ENCODE measurements at places on chromosomes 12 and 14.

DNA sequence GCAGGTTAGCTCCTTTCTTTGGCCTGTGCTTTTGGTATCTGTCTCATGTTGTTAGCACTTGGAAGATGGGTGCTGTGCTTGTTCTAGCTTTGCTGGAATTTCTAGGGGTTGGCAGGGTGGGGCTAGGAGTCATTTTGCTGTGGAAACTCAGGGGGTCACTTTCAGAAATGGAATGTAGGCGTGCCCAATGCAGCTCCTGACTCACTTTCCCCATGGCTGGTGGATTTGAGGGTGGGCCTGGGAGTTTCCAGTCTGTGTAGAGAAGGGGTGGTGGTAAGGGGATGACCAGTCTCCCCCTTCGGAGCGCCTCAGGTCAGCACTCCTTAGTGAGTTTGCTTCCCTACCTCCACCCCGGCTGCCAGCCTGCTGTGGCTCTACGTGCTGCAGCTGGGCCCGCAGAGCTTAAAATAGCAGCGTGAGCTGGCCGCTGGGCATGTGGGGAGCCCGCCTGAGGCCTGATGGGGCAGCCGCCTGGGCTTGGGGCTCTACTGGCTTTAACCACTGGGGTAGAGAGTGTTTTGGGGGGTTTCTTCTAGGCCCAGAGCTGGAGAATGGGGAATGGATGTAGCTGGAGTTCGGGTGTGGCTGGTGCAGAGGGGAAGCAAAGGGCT lies 108.2 kb downstream of the TSPAN9 start:
- no peak for DNase-seq

- DNase-seq = no peak
These were observed 124.1 kb downstream of the PAPOLA start for GRCh38 chr14:96626121-96626768.

- peak; percentile 29 for DNase-seq
These were observed 131.6 kb downstream of the KSR2 start for GRCh38 chr12:117836999-117837736.

- DNase-seq = no peak
These were observed 175.6 kb downstream of the DUSP6 start for GRCh38 chr12:89176676-89177075.

DNA sequence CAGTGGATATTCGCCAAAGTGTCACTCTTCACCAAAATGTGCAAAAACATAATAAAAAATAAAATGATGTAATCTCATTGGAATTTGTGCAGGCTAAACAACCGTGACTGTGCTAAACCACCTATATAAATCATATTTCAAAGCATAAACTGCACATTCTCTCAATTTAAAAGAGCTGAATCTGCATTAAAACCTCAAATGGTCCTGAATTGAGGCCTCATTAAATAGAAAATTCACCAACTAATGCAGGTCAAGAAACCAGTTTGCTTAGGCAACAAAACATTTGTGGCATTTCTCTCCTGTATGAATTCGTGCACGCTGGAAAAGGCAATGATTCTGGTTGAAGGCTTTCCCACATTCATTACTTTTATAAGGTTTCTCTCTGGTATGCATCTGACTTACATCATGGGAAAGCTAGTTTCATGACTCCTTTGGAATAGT lies 80.1 kb upstream of the IFNG-AS1 start:
- DNase-seq = no peak

DNA sequence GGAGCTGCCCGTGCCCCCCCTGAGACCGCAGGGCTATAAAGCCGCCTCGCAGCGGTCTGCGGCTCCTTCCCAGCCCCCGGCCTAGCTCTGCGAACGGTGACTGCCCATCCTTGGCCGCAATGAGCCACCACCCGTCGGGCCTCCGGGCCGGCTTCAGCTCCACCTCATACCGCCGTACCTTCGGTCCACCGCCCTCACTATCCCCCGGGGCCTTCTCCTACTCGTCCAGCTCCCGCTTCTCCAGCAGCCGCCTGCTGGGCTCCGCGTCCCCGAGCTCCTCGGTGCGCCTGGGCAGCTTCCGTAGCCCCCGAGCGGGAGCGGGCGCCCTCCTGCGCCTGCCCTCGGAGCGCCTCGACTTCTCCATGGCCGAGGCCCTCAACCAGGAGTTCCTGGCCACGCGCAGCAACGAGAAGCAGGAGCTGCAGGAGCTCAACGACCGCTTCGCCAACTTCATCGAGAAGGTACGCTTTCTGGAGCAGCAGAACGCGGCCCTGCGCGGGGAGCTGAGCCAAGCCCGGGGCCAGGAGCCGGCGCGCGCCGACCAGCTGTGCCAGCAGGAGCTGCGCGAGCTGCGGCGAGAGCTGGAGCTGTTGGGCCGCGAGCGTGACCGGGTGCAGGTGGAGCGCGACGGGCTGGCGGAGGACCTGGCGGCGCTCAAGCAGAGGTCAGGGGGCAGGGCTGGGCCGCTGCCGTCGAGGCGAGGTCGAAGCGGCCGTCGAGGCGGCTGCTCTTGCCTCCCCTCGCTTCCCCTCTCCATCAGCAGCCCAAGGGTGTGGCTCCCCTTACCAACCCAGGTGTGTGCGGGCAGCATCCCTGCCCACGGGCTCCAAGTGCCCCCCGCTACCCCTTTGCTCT lies at the start of gene PRPH:
TSS of gene PRPH (plus strand) at position 66 of the 855 bp plus-strand sequence. CDS start at position 120, 54 bp downstream.
- DNase-seq = no peak

- no peak for DNase-seq
These were observed 183.3 kb downstream of the RBM19 start for GRCh38 chr12:113782873-113783272.

DNA sequence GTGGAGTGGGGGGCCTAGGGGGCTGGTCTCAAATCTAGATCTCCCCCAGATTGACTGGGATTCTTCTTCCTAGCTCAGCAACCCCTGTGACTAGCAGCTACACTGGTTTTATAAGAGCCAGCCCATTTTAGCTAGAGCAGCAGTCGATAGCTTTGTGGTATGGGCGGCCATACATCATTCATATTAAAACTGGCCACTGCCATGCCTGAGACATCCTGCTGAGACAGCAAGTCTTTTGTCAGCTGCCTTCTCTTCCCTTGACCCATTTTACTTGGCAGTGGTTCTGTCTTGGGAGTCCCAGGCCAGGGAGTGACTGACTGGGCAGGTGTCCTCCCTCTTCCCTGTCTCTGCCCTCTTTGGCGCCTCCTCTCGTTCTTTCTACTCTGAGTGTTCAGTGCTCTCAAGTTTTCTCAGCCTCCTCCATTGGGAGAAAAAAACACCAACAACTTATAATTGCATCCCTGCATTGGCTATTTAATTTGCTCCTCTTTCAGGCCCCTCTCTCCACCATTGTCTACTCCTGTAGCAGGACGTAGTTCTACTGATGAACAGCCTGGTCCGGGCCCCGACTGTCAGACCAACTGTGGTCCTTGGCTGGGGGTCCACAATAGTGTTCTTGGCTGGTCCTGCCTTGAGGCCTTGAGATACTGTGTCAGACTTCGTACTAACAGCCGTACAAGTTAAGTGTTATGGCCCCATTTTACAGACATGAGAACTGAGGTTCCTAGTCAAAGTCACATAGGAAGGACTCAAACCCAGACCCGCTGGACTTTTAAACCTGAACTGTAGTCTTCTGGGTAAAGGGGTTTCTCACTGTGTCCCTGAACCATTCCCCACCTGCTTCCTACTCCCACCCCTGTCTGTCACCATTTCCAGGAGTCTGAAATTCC lies 18.3 kb upstream of the JDP2 start:
- no peak for DNase-seq

- DNase-seq = no peak
These were observed 16.1 kb downstream of the BCL11B start for GRCh38 chr14:99255621-99256482.

DNA sequence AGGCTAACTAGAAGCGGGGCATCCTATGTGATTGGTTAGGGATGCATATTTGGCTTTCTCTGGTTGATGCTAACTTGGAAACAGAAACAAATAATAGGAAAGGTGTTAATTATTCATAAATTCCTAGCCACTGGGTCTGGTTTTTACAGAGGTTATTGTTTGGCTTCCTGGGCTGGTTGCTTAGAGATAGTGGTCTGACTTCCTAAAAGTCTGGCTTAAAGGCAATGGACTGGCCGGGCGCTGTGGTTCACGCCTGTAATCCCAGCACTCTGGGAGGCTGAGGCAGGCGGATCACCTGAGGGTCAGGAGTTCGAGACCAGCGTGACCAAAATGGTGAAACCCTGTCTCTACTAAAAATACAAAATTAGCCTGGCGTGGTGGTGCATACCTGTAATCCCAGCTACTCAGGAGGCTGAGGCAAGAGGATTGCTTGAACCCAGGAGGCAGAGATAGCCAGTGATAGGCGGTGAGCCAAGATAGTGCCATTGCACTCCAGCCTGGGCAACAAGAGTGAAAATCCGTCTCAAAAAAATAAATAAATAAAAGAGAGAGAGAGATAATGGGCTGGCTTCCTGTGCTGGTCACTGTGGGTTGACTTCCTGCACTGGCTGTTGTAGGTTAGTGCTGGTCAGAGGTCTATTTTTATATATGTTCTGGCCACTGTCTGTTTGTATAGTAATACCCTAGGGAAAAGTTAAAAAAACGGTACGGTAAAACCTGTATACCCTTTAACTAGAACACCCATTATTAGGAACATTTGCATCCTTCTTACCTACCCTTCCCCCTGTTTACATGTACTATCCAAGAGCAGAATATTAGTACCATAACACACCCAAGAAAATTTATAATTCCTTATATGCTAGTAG lies 24.1 kb downstream of the OR6S1 start:
- DNase-seq = no peak

- no peak for DNase-seq
These were observed 48.5 kb upstream of the LIN7A start for GRCh38 chr12:80986224-80986623.

- DNase-seq = no peak
These were observed 567.4 kb downstream of the MED13L start for GRCh38 chr12:115710104-115710564.

DNA sequence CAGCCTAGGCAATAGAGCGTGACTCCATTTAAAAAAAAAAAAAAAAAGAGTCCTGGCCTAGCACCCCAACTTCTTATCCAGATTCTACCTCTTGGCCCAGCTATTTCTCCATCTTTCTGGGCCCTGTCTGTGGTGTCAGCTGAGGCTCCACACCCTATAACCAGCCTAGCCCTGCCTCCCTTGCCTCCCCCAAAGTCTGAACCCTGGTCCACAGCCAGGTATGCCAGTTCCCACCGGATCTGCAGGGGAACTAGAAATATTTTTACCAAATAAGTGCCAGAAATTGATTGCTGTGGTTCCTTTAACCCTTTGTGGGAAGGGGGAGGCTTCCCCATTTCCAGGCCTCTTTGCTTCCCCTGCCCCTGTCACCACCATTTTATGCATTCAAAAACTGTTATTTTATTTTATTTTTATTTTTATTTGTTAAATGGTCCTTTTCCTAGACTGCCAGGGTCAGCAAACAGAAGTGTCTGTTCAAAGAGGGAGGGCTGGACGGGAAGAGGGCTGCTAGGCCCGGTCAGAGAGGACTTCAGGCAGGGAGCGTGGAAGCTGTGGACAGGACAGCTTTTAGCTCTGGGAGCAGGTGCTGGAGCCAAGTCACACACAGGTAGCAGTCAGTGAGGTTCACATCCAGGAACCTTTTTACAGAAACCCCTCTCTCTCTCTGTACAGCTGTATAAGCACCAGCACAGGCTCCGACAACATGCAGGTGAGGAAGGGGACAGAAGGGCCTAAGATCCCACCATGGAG lies 23.2 kb downstream of the TTC9 start:
- no peak for DNase-seq

DNA sequence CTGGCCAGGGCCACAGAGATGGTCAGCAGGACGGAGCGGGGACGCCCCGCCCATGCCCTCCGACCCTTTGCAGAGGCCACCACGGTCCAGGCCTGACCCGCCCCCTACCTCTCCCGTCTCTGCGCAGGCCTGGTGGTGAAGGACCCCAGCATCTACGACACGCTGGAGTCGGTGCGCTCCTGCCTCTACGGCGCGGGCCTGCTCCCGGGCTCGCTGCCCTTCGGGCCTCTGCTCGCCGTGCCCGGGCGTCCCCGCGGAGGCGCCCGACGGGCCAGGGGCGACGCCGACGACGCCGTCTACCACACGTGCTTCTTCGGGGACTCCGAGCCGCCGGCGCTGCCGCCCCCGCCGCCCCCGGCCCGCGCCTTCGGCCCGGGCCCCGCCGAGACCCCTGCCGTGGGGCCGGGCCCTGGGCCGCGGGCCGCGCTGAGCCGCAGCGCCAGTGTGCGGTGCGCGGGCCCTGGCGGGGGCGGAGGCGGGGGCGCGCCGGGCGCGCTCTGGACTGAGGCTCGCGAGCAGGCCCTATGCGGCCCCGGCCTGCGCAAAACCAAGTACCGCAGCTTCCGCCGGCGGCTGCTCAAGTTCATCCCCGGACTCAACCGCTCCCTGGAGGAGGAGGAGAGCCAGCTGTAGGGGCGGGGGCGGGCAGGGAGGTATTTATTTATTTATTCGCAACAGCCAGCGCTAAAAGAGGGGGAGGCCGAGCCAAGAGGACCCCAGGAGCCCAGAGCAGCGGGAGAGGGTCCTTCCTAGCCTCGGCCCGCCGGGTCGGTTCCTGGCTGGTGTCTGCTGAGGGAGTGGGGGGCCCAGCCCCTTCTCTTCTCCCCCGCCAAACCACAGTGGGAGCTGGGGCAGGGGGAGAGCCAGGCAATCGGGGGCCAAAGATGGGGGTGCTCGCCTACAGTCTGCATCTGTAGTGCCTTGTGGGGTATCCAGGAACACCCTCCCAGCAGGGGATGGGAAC lies 8.1 kb downstream of the TAMALIN start:
- no peak for DNase-seq

DNA sequence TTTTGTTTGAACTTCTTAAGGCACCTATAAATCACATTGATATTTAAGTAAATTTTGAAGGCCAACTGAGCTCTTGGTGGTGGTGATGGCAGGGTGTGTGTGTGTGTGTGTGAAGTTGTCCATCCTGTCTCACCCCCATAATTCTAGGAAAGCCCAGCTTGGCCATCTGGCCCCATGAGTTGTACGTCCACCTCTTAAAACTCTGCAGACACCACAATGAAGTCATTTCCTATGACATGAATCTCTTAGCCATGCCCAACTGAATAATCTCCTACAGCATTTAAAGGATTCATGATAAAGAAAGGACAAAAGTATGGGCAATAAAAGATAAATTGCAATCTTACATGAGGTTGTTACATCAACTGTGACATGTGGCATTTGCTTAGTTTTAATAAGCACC lies 123.4 kb downstream of the TTC7B start:
- no peak for DNase-seq

DNA sequence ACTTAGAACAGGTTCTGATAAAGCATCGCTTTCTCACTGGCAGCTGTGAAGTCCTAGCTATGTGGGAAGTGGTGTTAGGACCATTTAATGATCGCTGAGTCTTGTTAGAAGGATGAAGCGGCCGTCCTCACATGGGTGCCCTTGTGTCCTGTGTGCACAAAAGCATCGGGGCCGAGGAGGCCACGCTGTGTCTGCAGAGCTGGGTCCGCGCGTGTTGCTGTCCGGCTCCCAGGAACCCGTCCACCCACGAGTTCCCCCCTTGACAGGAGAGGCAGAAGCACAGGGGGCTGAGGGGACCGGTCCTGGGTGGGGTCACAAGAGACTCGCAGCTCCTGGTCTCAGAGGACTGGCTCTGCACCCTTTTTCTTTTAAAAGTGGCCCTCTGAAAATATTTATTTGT lies 90.4 kb downstream of the ADGRD1 start:
- DNase-seq = no peak

- no peak for DNase-seq
These were observed 21.3 kb upstream of the HSP90B1 start for GRCh38 chr12:103908877-103909276.

- DNase-seq = no peak
These were observed 71.2 kb downstream of the KSR2 start for GRCh38 chr12:117897372-117898161.

GRCh38 chr14:66403183-66403582 lies 83.0 kb upstream of the CCDC196 start:
- no peak for DNase-seq

Data from pulmonary artery endothelial cell (primary cell).